Ascending aorta (tissue), 2 donors: ENCODE measurements at places on chromosomes 2 and 18.

DNA sequence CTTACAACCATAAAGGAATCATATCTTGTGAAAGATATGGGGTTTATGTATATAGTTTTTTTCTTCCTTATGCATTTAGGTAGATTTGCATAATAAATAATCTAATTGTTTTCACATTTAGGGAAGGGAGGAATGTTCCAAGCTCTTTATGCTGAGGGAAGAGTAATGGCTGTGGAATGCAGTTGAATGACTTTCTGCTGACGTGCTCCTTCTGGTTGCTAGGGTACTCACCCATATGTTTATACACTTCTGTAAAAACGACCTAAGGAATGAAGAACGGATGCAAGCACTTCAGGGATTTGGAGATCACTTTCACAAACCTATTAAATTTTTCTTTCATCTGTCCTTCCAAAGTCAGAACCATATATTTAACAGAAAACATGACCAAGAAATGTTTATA lies 29.2 kb upstream of the PPP4R1 start:
- DNase-seq, result no peak

DNA sequence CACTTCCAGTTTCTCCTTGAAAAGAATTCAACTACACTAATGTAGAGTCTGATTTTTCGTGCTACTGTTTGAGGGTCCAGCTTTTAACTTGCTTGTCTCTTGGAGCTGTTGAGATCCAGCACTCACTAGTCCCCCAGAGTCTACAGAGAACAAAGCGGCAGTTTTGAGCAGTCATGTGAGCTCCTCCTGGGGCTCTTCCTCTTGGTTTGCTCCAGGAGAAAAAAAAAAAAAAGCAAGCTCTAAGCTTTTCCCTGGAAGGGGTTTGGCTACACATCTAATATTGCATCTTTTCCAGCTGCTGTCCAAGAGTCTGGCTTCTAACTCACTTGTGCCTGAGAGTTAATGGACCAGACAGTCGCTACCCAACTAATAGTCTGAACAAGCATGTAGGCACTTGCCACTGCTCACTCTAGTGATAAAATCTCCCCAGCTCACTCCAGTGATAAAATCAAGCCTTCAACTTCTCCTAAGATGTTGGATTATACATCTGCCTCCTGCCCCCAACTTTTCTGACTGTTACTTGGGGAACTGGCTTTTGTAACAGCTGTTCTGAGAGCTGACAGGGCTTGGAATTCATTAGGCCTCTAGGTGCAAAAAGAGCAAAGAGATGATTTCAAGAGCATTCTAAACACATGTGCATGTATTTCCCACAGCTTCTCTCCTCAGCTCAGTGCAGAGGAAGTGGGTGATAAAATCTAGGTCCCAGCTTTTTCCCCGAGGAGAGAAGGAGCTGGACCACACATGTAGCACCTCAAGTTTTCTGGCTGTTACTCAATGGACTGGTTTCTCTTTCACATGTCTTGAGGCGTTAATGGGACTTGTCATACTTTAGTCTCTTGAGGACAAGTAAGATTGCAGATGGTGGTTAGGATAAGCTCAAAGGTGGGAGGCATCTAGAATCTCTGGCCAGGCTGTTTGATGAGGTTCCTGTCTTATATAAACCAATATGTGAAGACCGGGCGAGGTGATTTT lies 750.5 kb downstream of the LRP1B start:
- DNase-seq, result no peak

GRCh38 chr18:35038881-35039491 lies 2.2 kb upstream of the MAPRE2 start:
- DNase-seq, result no peak

DNA sequence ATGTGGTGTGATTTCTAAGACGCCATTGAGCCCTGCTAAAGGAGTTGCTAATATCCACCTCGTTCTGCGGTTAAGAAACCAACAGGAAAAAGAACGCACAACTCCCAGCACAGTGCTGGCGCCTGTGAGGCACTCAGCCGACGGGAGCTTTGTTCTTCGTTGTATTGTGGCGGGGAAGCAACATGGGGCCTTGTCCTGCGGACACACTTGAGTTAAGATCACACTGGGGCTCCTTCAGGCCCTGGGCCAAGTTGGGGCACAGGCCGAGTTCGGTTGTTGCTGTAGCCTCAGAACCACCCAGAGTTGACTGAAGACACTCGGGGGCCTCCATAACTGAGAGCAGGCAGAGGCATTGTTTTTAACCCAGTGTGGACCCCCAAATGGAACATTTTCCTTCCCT lies 30.6 kb upstream of the CD8A start:
- DNase-seq, result no peak

DNA sequence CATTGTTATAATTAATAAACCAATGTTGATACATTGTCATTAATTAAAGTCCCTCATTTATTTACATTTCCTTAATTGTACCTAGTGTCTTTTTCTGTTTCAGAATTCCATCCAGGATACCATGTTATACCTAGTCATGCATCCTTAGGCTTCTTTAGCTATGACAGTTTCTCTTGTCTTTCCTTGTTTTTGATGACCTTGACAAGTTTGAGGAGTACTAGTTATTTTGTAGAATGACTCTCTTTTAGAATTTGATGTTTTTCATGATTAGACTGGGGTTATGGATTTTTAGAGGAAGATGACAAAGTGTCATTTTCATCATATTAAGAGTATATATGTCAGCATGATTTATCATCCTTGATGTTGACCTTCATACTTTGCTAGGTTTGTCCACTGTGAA lies 16.4 kb downstream of the GIGYF2 start:
- DNase-seq, result no peak

DNA sequence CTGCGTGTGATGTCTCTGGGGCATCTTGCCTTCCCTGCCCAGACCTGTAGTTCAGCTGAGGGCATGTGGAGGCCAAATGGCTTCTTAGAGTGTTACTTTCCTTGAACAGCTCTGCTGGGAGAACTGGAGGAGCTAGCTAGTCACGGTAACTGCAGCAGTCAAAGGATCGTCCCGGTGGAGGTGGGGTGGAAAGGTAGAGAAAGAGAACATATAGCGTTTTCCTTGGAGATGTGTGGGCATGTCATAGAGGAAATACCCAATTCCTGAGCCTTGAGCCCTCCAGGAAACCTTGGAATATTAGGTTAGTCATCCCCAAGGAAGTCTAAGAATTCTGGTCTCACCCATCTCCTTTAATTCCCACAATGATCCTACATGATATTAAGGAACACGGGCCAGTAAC lies 33.5 kb upstream of the IL37 start:
- no peak for DNase-seq

GRCh38 chr18:63908858-63909257 lies 1.1 kb downstream of the SERPINB10 start:
- no peak for DNase-seq

GRCh38 chr18:10121786-10122515 lies 208.1 kb downstream of the VAPA start:
- DNase-seq, result no peak

- no peak for DNase-seq
Measured at GRCh38 chr2:10493075-10493633, 45.0 kb upstream of the ODC1 start.

- DNase-seq, result no peak
Measured at GRCh38 chr2:214830794-214831346, 21.4 kb upstream of the BARD1 start.

GRCh38 chr18:49161627-49162026 lies 210.9 kb upstream of the SMAD7 start:
- DNase-seq, result no peak

GRCh38 chr18:7728297-7728696 lies 161.2 kb downstream of the PTPRM start:
- no peak for DNase-seq
